Left lung (tissue), 14 donors: ENCODE measurements at places on chromosomes 2 and 18.

GRCh38 chr2:2020897-2021296 lies 276.6 kb upstream of the PXDN start:
- no peak for DNase-seq

- no peak for DNase-seq
Observed at GRCh38 chr2:142582317-142582716, 295.1 kb upstream of the KYNU start.

GRCh38 chr2:190121971-190122370 lies 59.4 kb upstream of the MSTN start:
- no peak for DNase-seq

- DNase-seq: no peak
Observed at GRCh38 chr2:118761771-118762170, 85.7 kb downstream of the EN1 start.

- DNase-seq: no peak
Observed at GRCh38 chr2:221589696-221590095, 17.6 kb upstream of the EPHA4 start.

GRCh38 chr18:51867767-51868166 lies 472.2 kb upstream of the DCC start:
- DNase-seq: peak; percentile 27

DNA sequence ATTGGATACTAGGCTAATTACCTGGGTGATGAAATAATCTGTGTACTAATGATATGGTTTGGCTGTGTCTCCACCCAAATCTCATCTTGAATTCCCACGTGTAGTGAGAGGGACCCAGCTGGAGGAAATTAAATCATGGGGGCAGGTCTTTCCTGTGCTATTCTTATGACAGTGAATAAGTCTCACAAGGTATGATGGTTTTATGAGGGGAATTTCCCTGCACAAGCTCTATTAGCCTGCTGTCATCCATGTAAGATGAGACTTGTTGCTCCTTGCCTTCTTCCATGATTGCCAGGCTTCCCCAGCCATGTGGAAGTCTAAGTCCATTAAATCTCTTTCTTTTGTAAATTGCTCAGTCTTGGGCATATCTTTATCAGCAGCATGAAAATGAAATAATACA lies 394.1 kb upstream of the SYT4 start:
- DNase-seq: no peak

DNA sequence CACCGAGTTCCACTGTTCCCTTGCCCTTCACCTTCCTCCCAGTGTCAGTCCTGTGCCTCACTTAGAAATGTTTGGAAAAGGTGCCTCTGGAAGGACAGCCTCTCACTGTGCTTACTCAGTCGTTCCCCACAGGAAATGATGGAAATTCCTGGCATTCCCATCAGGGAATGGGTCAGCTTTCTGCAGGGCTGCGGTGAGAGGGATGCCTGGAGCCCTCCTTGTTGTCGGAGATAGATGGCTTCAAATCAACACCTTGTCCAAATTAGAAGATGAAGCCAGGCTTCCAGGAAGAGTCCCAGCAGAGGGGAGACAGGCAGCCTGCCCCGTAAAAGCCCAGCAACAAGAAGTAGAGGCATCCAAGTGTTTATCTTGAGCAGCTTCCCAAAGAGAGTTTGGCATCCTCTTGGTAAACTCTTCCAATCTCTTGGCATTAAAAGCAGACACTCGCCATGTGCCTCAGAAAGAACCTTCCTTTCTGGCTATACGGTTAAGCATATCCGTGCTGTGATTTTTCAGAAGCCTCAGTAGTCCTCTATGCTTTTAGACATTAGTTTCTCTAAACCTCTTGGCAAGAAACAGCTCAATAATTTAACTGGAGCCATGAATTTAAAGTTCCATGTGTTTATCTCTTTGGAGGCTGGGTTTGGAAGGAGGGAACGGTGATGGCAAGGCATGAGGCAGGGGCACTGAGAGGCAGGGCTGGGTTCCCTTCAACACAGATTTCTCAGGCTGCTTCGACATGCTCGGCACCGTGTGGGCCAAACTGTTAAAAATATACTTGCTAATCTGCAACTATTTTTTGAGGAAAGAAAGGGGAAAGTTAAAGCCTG lies 25.1 kb downstream of the COLEC12 start:
- no peak for DNase-seq

DNA sequence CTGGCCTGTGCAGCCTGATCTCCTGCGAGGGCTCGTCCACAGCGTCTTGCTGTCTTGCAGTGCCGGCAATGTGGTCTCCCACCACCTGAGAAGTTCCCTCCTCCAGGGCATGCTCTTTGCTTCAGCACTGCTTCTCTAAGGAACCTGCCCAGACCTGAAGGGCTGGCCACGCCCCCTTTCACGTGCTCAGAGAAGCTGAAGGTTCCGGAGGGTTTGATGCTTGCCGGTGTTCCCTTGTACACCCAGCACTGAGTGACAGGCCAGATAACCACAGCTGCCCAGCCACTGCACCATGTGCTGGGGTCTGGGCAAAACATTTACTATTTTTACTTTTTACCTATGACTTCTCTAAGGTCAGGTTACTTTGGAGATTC lies 1.7 kb upstream of the POLR2D start:
- DNase-seq: peak; percentile 89

DNA sequence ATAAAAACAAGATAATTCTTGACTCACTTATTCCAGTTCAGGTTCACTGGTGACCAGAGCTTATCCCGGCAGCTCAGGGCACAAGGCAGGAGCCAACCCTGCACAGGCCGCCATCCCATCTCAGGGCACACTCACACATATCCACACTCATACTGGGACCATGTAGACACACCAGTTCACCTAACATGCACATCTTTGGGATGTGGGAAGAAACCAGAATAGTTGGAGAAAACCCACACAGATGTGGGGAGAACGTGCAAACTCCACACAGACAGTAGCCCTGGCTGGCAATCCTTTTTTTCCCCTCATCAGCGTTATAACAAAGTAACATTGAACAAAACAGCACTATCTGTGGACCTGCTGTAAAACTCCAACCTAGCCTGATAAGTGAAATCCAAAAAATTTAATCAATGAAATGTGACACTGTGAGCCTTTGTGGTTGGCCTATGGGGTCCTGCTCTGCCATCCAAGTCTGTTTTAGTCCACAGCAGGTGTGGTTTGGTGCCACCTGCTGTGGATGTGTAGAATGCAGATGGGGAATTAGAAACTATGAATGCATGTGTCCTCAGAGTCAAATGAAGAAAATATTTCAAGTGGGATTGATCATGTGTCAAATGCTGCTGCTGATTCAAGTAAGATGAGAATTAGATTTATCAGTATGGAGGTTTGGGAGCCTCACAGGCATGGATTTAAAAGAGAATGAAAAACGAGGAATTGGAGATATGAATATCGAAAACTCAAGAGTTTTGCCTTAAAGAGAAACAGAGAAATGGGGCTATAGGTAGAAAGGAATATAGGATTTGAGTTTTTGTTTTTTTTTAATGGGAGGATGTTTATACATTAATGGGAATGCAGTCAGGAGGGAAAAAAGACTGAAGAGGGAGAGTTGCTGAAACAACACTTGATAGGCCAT lies 47.0 kb downstream of the UGP2 start:
- peak; percentile 53 for DNase-seq

DNA sequence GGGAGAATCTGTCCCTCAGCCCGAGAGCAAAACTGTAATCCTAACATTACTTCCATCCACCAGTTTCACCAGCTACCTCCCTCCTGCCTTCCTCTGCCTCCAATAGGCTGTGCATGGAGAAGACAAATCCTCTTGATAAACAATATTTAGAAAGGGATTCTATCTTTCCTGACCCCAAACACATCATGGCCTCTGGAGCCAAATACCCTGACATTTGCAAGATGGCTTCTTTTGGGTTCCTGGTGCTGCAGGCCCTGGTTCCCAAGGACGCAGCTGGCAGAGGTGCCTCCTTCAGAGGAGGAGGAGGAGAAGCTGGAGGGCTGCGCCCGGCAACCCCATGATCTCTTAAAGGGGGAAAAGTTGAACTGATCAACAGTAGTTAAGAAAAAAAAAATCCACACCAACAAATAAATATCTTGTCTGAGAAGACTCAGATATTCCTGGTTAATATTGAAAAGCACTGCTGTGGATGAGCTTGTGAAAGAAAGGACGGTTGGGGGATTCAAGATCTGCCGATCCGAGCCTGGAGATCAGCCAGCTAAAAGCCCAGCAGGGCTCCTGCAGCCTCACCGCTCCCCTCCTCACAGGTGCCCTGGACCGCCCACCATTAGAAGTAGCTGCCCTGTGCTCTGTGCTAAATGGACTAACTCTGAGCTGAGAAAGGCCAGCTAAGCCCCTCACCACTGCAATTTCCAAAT lies 116.8 kb downstream of the MSH2 start:
- DNase-seq: no peak

DNA sequence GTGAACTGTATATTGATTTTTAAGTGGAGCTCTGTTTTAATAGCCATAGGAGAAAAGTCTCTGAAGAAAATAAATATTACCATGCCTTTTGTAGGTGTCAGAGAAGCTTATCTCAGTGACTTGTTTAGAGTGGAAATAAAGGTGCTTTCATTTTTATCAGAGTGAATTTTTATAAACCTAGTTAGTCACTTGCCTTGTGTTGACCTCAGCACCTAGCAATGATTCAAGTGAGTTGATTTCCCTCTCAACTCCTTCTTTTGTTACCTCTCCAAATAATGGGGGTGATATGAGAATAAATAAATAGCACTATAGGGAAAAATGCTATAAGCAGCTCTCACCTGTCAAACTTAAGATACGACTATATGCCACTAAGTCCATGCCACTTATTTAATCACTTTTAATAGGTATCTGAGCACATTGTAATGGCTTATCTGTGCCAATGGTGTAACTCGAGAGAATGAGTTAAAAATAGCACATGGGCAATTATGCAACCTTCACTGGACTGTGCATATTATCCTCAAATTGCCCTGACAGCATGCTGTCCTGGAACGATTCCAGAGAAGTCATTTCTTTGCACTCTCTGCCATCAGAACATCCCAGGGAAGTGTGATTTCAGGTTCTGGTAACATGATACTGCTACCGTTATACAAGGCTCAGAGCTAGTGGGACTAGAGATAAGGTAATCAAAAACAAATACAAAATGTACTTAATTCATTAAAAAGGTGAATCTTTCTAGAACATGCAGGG lies 290.8 kb downstream of the CCDC85A start:
- no peak for DNase-seq

DNA sequence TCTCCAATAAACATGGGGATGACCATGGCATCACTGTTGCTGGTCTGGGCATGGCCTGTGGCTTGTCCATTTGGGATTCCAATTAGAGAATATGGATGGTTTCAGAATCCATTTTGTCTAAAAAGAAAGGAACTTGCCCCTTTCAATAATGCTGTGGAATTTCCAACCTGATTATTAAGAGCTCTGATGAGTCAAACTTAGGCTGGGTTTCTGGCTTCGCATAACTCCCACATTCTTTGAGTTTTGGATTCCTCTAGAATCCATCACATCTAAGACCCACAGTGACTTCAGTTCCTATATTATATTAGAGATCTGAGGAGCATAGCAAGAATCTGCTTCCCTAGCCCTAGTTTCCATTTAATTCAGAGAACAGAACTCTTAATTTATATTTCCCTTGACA lies 531.5 kb downstream of the TNS1 start:
- no peak for DNase-seq

- no peak for DNase-seq
Observed at GRCh38 chr2:85505551-85506238, 33.3 kb upstream of the MAT2A start.

- no peak for DNase-seq
Observed at GRCh38 chr2:31287654-31288053, 53.7 kb downstream of the EHD3 start.

DNA sequence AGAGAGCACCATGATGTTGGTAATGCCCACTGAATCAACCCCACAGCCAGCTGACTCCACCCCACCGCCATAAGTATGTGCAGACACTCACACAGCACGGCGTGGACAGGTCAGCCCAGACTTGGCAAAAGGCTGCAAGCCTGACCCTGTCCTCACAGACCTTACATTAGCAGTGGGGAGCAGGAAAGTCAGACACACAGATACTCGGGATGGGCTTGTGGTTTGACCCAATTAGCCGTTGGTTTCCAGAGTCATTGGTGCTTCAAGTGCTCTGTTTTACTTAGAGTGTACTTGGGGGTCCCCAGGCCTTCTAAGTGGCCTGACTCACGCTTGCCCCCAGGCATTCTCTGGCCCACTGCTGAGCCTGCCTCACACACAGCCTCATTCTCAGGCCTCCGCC lies 36.7 kb downstream of the EN1 start:
- DNase-seq: no peak

DNA sequence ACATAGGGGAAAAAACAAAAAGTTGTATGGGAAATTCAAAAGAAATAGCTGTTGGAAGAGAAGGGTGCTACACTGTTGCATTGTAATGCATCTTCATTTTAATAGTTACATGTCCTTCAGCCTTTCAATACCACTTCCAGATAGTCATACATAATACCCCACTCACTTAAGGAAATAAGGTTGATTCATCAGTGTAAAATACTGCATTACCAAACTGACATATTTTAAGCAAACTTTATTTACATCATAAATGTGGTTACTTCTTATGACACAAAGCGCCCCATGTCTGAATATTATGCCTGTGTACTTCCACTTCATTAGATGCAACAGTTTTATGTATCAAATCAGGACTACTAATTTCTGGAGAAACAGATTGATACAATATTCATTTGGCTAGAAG lies 4.5 kb downstream of the RBMS1 start:
- DNase-seq: no peak

- DNase-seq: no peak
Observed at GRCh38 chr2:237488295-237488694, 1.2 kb downstream of the MLPH start.

DNA sequence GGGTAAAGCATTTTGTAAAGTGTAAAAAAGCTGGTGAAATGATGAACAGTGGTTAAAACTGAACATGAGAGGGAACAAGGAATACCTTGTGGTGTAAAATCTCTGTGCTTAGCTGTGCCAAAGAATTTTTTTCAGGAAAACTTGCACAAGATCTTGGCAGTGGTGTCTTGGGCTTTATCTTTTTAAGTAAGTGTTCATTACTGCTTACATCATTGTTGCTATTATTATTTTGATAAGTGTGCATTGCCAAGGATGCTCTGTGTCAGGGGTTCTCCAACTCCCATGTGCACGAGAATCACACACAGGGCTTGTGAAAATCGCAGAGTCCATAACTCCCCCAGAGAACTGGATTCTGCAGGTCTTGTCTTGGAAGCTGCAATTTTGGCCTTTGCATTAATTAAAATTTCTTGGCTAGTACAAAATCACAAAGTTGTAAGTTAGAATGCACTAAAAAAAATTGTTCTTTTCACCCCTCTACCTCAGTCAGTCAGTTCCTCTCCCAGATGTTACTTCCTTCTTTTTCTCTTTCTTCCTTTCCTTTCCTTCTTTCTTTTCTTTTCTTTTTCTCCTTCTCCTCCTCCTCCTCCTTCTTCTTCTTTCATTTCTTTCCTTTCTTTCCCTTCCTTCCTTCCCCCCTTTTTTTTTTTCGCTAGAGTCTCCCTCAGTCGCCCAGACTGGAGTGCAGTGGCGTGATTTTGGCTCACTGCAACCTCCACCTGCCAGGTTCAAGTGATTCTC lies 37.8 kb downstream of the GATA6 start:
- DNase-seq: peak; percentile 86
